MM.1S (cell line): ENCODE measurements at places on chromosomes 11 and 22.

DNA sequence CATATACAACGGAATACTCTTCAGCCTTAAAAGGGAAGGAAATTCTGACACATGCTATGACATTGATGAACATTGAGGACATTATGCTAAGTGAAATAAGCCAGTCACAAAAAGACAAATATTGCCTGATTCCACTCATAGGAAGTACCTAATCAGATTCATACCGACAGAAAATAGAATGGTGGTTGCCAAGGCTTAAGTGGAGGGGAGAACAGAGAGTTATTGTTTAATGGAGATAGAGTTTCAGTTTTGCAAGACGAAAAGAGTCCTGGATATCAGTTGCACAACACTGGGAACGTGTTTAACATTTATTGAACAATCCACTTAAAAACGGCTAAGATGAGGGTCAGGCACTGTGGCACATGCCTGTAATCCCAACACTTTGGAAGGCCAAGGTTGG, 45.6 kb upstream of the HIPK3 start:
- DNase-seq = no peak

GRCh38 chr11:86421946-86422345, 47.3 kb downstream of the CCDC81 start:
- no peak for DNase-seq

DNA sequence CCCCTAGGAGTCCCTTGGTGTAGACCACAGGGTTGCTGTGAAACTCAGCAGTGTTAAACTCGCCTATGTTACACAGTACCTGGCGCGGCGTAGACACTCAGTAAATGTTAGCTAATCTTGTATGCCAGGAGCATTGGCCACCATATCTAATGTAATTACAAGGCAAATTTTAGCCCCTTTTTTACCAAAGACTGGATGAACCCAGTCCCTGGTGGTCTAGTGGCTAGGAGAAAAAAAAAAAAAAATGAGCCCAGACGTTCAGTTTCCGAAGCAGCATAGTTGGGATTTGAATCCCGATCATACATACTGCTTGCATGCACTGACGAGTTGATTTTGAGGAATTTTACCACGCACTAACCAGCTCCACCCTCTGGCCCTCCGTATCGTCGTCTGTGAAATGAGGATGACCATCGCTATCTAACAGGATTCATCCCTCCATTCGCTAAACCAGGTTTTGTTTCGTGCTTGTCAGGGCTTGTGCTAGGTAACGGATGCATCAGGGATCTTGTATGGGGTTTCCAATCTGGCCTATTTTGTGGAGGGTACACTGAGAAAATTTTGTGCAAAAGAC, 688 bp downstream of the PTS start:
- DNase-seq = peak; percentile 52

- DNase-seq = no peak
Observed at GRCh38 chr11:6875761-6876160, 664 bp upstream of the OR10A4 start.

GRCh38 chr22:42967933-42968332, 47.0 kb downstream of the PACSIN2 start:
- DNase-seq = no peak

- DNase-seq = no peak
Observed at GRCh38 chr11:75518771-75519653, 6.7 kb downstream of the GDPD5 start.

- DNase-seq = no peak
Observed at GRCh38 chr11:19672586-19673206, 39.9 kb upstream of the NAV2 start.

DNA sequence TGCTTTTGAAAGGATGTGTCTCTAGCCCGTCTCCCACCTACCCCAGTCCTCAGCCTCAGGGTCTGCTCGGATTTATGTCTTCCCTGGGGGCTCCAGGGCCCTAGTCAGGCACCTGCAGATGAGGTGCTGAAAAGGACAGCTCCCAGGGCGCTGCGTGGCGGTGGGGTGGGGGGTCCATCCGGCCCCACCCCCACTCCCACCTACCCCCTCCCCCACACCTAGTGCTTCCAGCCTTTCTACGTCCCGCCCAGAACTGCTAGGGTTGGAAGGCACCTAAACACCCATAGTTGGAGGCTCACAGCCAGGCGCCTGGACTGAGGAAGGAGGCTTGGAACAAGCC, 1.4 kb upstream of the ROBO3 start:
- DNase-seq = no peak

GRCh38 chr11:70630816-70631623, 232.7 kb downstream of the CTTN start:
- DNase-seq = no peak

DNA sequence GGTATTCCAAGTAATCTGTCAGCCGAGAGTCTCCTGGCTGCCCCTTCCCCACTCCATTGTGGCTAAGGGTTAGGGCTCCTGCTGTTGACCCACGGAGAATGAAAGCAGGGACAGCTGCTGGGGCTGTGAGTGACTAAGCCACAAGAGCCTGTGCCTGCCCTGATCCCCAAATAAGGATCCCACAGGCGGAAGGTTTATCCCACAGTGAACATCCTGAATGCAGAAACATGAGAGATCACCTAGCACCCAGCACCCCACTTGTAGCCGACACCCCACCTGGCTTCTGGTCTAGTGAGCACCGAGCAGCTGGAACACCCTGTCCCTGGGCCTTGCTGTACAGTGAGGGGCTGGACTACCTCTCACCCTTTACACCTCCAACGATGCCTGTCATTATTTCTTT, 117.7 kb upstream of the LMO1 start:
- DNase-seq = no peak

DNA sequence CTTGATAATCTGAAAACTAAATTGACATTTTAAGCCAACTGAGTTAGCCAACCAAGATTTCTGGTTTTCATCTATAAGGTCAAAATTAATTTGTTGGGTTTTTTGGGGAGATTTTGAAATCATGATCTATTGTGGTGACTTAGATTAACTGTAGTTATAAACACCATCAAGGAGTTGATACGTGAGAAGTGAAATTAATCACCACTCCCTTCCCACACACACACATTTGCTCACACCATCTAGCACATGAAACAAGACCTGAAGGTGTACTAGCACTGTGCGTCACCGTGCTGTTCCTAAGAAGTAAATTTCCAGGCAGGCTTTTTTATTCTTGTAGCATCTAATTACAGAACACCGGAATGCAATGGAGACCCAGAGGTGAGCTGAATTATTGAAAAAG, 2.1 kb downstream of the OR5B21 start:
- no peak for DNase-seq

- DNase-seq = no peak
Observed at GRCh38 chr11:62677156-62677555, 1.7 kb downstream of the UBXN1 start.

DNA sequence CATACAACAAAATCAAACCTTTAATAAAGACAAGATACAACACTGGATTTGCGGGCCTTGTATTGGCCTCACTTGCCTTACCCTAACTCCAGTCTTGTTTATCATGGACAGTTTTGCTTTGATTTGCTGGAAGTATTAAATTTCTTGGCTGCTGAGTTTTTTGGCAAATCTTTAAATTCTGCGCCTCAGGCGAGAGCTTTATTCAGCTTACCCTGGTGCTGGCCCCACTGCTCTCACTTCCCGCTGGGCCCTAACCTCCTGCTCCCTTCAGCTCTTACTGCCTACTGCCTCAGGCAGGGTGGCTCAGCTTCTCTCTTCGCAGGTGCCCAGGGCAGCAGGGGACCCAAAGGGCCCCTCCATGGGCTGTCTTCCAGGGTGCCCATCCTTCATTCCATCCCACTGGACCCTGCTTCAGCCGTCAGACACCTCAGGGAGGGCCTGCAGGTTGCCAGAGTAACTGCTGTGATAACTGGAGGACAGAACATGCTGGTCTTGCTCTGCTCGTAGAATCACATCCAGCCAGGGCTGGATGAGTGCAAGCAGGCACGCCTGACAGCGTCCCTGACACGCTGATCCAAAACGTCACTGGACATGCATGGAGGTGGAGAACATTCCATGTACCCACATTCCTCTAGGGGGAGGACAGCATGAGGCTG, 45.7 kb upstream of the TUB start:
- no peak for DNase-seq

DNA sequence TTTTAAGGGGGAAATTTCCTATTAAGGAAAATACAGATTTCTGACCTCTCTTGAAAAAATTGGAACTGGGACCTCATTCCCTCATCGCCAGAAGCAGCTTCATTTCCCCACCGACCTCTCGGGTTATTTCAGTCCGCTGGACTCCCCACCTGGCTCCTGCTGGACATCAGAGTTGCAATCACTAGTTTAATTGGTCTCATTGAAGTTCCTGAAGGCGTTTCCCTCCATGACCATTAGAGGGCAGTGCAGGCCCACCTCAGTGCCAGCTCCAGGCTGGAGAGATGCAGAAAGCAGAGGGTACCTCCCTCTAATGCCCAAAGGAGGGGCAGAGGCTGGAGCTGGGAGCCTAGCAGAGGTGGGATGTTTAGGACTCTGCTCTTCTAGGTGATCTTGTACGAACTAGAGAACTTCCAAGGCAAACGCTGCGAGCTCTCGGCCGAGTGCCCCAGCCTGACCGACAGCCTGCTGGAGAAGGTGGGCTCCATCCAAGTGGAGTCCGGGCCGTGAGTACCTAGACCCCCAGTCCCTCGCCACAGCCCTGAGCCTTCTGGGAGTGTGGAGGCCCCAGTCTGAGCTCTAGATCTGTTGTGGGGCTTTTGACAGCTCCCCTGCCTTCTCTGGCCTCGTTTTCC, 2.7 kb downstream of the CRYBB3 start:
- DNase-seq = peak; percentile 50

GRCh38 chr11:79026803-79027445, 413.9 kb downstream of the TENM4 start:
- DNase-seq = peak; percentile 77

DNA sequence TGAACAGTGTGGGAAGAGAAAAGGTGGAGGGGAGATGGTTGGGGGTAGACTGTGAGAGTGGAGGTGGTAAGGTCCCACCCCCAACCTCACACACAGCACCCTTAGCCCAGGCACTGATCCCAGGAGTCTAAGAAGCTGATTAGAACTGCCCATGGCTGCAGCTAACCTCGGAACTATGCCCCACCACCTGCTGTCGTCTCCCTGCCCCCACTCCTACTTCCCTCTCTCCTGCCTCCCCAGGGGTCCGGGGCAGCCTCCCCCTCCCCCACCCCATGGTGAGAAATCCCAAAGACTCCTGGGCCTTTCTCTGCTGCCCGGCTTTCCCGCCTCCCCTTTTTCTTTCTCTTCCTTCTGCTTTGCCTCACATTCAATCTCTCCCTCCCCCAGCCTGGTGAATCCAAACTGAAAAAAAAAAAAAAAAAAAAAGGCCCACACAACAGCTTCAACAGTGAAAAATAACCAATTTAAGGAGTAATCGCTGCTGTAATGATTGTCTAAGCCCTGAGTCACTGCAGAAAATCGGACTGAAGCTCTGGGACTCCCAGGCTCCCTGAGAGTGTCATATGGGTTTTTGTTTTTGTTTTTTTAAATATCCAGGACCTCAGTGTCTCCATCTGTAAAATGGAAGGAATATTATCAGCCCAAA, 9.6 kb upstream of the TP53I11 start:
- DNase-seq = no peak

- no peak for DNase-seq
Observed at GRCh38 chr11:18705651-18706281, 7.2 kb downstream of the TMEM86A start.

GRCh38 chr11:78656327-78656726, 81.7 kb upstream of the NARS2 start:
- no peak for DNase-seq

GRCh38 chr11:124174001-124174583, 9.1 kb upstream of the OR10D3 start:
- peak; percentile 56 for DNase-seq

DNA sequence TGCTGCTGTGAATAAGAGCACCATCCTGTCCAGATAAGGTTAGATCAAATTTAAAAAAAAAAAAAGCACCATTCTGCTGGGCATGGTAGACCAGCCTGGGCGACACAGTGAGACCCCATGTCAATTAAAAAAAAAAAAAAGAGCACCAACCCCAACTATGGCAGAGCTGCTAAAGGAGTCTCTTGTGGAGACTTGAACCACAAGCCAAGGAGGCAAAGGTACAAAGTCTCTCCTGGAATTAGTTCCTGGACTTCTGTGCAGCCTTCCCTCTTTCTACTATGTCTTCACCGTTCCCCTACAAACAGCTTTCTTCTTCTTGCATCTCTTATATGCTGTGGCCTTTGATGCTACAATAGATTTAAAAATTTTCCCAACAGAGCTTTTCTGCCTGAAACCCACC, 1.3 kb downstream of the PIK3C2A start:
- DNase-seq = no peak

DNA sequence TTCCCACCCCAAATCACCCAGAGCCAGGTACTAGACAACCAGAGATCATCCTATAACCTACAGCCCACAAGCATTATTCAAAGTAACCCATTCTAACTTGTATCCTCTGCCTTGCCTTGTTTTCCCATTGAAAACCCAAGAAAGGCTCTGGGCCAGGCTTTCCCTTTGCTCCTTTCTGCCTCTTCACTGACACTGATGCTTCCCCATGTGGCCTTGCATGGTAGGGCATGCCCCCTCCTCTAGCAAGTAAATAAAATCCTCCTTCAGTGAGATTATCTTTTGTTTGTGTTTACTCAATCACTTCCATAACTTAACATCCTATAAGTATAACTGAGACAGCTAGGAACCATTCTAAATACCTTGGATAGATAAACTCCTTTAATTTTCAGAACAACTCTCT, 65.6 kb upstream of the FAR1 start:
- DNase-seq = no peak

DNA sequence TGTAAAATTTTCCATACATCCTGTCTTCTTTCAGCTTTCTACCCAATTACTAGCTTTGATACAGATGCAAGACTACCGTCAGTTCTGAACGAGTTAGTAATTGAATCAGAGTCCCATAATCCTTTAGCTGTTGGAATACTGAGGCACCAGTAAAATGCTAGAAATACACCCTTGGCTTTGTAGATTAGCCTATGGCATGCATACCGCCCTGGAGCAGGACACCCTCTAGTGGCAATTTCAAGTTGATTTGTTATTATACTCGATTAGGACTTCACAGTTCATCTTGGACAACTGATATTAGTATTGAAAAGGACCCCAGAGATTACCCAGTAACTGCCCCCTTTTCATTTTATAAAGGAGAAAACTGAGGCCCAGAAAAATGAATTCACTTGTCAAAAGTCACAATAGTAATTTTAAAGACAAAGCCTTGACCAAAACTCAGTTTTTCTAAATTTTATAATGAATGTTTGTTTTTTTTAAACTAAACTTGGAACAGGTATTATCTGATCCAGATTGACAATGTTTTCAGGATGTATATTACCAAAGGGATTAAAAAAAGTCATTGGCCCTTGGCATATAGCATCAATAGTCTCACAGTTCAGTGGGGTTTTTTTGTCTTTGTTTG, 72.6 kb downstream of the HIPK3 start:
- peak; percentile 65 for DNase-seq

DNA sequence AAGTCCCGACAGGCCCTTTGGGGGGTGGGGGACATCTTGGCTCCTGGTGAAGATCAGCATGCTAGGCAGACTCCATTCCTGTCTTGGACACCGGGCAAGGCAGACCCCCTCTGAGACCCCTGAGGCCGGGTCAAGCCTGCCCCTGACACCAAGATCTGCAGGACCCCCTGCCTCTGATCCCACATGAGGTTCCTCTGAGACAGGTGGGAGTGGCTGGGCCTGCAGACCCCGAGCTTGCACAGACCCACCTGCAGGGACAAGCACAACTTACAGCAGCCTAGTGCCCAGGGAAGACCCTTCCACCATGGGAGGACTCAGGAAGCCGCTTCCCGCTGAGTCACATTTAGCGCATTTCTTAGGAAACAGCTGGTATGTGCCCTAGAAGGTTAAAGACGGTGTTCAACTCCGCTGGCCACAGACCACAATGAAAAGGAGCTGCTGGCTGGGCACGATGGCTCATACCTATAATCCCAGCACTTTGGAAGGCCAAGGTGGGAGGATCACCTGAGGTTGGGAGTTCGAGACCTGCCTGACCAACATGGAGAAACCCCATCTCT, 15.5 kb downstream of the ARVCF start:
- no peak for DNase-seq

- DNase-seq = peak; percentile 38
Observed at GRCh38 chr11:8090756-8091155, 9.7 kb downstream of the TUB start.
